Stimulated activated CD4-positive, alpha-beta T cell treated with anti-CD3 and anti-CD28 coated beads, TNF-alpha, amount 100 ng/mL, for 1 hour (primary cell): ENCODE measurements at places on chromosomes 7 and 10.

- DNase-seq, result no peak
Measured at GRCh38 chr10:3811291-3811870, 26.4 kb upstream of the KLF6 start.

DNA sequence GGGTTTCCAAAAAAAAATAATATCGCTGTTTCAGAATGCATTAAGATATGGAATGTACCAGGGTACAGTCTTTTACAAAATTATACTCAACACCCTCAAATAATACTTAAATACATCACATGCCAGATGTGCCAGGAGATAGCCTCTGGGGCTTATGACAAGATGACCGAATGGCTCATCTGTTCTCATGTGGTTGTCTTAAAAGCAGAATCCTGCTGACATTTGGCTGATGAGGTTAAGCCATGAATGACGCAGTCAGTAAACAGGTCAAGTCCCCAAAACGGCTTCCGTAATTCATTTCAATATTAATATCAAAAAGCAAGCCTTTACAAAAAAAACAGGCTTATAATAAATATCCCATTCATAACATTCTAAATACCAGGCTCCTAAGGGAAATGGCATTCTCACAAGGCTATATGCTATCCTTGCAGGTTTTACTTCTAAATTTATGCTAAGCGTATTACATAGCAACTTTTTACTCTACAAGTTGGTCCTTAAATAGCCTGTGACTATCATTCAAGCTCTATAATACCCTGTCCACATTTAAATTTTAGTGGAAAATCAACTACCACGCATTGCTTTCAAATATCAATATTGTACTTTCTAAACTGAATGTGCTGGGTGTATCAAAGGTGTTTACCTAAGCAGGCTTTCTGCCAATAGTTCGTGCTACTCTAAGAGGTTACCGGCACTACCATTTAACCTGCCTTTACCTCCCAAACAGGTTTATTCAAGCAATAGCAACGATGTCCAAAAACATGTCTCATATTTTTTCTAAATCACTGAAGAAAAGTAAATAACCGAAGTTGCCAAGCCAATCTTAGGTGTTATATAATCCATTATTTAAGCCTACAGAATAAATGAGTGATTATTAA lies 15.6 kb downstream of the SMURF1 start:
- DNase-seq, result no peak

DNA sequence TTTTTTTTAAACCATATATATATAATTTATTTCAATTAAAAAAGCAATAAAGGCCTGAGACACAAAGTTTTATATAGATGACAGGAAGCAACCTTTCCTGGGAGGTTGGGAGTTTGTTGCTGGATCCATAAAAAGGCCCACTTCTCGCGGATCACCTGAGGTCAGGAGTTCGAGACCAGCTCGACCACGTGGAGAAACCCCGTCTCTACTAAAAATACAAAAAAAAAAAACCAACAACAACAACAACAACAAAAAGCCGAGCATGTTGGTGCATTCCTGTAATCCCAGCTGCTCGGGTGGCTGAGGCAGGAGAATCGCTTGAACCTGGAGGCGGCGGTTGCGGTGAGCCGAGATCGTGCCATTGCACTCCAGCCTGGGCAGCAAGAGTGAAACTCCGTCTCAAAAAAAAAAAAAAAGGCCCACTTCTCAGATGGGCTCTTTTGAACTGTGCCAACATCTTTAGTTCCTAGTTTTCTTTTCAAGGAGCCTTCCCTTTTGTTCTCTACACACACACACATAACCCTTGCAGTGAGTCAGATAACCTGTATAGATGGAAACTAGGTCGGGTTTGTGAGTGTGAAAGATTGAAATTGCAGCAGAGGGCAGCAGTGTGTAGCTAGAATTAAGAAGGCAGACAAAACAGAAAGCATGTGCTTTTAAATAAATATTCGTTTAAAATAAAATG lies 1.2 kb upstream of the SMNDC1 start:
- no peak for DNase-seq

GRCh38 chr10:132714986-132715775 lies 70.8 kb downstream of the NKX6-2 start:
- no peak for DNase-seq

- DNase-seq, result no peak
Measured at GRCh38 chr10:5559642-5560141, 34.9 kb downstream of the CALML3 start.

DNA sequence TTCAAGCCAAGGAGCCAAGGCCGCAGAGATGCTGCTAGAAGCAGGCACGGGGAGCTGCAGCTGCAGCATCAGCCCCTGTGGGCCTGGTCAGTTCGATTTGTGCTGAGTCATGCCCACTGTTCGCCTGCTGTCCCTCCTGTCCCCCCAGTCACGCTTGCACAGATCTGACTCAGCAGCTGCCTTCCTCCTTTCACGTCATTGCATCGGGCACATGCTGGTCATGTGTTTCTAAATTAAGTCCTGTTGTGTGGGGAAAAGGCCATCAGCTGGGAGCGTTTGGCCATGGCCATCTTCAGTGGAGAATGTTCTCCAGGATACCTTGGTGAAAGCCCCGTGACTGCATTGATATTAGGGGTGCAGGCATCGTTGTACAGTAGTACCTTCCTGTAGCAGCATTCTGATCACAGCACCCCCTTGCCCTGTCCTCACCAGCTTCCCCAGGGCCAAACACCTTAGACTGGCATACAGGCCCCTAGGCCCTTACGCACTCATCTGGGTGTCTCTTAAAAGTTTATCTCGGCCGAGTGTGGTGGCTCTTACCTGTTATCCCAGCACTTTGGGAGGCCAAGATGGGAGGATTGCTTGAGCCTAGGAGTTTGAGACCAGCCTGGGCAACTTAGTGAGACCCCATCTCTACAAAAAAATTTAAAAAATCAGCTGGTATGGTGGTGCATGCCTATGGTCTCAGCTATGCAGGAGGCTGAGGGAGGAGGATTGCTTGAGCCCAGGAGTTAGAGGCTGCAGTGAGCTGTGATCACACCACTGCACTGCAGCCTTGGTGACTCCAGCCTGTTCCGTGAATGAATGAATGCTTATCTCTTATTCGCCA lies 23.2 kb downstream of the POR start:
- DNase-seq, result no peak

DNA sequence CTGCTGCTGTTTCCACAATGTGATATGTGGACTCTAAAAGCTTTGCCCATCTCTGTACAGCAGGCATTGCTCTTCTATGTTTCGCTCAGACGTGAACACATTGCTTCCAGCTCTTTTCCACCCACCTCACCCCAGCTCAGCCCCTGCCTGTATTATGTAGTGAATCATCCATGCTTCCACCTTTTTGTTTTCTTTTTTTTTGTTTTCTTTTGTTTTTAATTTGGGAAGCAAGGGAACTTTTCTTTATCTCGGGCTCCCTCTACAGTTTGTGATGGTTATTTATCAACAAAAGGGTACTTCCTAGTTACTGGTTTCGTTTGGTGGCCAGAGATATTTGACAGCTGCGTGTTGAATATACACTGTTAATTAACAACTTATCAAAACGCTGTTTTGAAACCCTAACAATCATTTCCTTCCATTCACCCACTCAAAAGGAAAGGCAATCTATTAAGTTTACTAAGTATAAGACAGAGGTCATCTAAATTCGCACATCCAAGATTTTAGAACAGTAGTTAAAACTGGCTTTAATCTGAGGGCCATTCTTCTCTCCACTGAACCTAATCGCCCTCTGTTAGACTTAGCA lies 127.9 kb upstream of the STK17A start:
- no peak for DNase-seq

GRCh38 chr10:70355051-70356021 lies 27.1 kb downstream of the LRRC20 start:
- no peak for DNase-seq

- DNase-seq, result no peak
Measured at GRCh38 chr10:73467206-73467605, 28.6 kb downstream of the PPP3CB start.

- DNase-seq, result no peak
Measured at GRCh38 chr10:35696392-35697287, 54.5 kb upstream of the FZD8 start.

GRCh38 chr10:97916586-97916985 lies 66.9 kb downstream of the GOLGA7B start:
- no peak for DNase-seq

DNA sequence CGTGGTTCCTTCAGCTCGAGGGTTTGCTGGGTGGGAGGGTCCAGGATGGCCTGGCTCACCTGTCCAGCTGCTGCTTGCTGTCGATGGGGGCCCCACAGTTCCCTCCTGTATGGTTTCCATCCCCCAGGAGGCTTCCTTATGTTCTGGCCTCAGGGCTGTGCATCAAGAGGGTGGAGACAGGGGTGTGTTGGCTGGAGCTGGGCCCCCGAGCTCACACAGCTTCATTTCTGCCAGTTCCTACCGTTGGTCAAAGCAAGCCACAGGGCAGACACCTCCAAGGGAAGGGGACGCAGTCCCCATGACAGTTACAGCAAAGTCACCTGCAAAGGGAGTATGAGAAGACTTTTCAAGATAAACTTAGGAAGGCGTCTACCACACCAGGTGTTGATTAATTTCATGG lies 156.9 kb downstream of the EBF3 start:
- DNase-seq, result no peak
